ENCODE measurements at places on chromosomes 11 and 22.

GRCh38 chr11:14898355-14898754, 6.3 kb upstream of the CYP2R1 start:
- DNase-seq, result no peak

GRCh38 chr22:27875951-27876350, 43.1 kb downstream of the PITPNB start:
- no peak for DNase-seq

DNA sequence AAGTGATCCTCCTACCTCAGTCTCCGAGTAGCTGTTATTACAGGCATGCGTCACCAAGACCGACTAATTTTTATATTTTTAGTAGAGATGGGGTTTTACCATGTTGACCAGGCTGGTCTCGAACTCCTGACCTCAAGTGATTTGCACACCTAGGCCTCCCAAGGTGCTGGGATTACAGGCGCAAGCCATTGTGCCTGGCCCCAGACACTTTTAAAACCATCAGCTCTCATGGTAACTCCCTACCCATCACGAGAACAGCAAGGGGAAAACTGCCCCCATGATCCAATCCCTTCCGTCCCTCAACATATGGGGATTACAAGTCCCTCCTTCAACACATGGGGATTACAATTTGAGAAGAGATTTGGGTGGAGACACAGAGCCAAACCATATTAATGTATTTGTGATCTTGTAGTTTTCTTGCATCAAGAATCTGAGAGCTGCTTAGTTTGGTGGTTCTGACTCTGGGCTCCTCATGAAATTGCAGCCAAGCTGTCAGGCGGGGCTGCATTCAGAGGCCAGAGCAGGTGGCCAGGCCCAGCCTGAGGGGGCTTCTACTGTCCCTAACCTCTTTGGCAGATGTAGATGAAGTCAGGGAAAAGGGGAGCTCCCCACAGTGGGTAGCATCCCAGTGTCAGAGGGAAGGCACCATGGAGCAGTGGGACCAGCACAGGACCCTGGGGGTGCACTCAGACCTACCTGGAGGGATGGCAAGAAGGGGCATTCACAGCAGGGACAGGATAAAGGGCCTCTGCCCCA, 31.2 kb upstream of the PRAME start:
- DNase-seq, result no peak

GRCh38 chr22:25839755-25840154, 97.8 kb downstream of the MYO18B start:
- DNase-seq, result no peak

DNA sequence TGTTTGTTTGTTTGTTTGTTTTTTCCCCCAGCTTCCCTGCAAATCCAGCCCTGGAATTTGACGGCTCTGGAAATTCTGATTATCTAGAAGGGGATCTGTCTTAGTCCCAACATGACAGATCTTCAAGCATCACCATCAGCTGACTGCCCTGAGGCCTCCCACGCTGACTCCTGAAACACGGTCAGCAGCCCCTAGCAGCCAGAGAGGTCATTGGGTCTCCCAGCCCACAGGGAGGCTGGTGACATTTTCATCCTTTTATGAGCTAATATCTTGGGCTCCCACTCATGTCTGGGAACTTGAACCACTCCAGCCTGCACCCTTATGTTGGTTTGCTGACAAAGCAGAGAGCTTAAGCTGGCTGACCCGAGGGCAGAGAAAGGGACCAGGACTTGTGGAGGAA, 66.0 kb upstream of the TIMP3 start:
- DNase-seq, result no peak

- DNase-seq, result no peak
Observed at GRCh38 chr11:1942558-1943260, 4.4 kb upstream of the MRPL23 start.

DNA sequence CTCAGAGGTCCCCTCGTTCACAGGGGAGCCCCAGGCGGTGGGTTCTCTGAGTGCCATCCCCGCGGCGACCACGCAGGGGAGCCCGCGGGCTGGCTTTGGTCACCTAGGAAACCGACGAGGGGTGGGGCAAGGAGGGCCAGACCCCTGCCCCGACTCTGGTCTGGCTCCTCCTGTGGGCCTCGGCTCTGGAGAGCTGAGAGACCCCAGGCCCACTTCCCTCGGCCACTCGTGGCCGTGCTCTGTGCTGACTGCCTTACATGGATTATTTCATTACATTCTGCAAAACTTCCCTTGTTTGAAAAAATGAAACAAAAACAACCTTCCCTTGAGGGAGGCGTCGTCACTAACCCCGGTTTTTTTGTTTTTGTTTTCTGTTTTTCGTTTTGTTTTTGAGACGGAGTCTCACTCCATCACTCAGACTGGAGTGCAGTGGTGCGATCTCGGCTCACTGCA, 15.1 kb upstream of the CYTH4 start:
- DNase-seq, result peak; percentile 39
